SJSA1 (cell line): ENCODE measurements at places on chromosomes 7 and 10.

- no peak overlapping the region for H3K27ac ChIP-seq
- H3K36me3 ChIP-seq, result no peaks in the 10 kb centered on the region
- H3K4me1 ChIP-seq, result no peaks in the 10 kb centered on the region
- no peaks in the 10 kb centered on the region for H3K27me3 ChIP-seq
Measured at GRCh38 chr7:115145512-115145911, 223.6 kb downstream of the MDFIC start.

- H3K4me3 ChIP-seq, result no peak overlapping the region
- H3K36me3 ChIP-seq, result no peaks in the 10 kb centered on the region
- H3K27me3 ChIP-seq, result no peaks in the 10 kb centered on the region
- H3K27ac ChIP-seq, result no peak overlapping the region
- DNase-seq, result no peak
Measured at GRCh38 chr7:50121286-50121685, 28.2 kb upstream of the ZPBP start.

DNA sequence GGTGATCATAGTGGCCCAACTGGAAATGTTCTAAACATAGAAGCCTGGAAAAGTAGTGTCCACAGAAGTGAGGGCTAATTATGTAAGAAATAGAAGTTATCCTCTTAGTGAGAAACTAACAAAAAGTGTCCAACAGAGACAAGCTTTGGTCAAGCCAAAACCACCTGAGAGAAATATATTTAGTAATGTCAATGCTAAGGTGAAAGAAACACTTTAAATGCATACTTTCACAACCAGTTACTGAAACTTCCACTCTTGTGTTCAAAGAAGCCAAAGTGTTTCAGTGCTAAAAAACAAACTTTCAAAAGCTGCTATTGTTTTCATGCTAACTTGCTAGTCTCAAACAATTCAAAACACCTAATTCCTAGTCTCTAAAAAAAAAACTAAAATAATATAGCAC, 18.1 kb downstream of the RAB11FIP2 start:
- no peaks in the 10 kb centered on the region for H3K4me1 ChIP-seq
- H3K27ac ChIP-seq, result no peak overlapping the region
- no peaks in the 10 kb centered on the region for H3K36me3 ChIP-seq
- no peak for DNase-seq
- no peaks in the 10 kb centered on the region for H3K27me3 ChIP-seq

- H3K27ac ChIP-seq, result no peak overlapping the region
- no peak overlapping the region for H3K4me3 ChIP-seq
- no peak for DNase-seq
- peaks cover 24% of the 10 kb centered on the region for H3K36me3 ChIP-seq
- no peaks in the 10 kb centered on the region for H3K27me3 ChIP-seq
- H3K4me1 ChIP-seq, result no peaks in the 10 kb centered on the region
Measured at GRCh38 chr10:13632884-13633440, 46.2 kb downstream of the PRPF18 start.

- no peaks in the 10 kb centered on the region for H3K27me3 ChIP-seq
- no peak overlapping the region for H3K27ac ChIP-seq
Measured at GRCh38 chr10:44803862-44804261, 107.3 kb upstream of the TMEM72 start.

DNA sequence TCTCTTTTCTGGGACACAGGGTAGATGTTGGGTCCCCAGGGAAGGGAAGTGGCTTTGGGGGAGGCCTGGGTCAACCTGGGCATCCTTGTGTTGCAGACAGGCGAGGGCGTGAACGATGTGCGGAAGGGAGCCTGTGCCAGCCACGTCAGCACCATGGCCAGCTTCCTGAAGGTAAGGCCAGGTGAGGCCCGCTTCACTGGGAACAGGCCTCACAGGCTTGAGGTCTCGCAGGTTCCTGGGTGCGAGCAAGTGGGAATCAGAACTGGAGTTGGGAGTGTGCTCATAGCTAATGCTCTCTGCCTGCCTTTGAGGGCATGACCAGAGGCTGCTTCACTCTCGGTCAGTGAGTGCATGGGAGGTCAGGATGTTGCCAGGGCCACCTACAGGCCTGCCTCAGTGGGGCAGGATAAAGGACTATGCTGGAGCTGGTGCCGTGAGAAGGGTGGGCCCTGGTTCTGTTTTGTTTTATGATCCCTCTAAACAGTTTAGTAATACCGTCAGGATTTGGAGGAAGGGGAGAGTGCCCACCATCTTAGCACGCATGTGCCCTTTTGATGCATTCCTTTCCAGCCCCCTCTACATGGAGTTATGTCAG, 8.4 kb downstream of the DBNL start:
- H3K27me3 ChIP-seq, result no peaks in the 10 kb centered on the region
- H3K4me3 ChIP-seq, result no peak overlapping the region
- DNase-seq, result no peak
- H3K27ac ChIP-seq, result no peak overlapping the region
- no peaks in the 10 kb centered on the region for H3K4me1 ChIP-seq

DNA sequence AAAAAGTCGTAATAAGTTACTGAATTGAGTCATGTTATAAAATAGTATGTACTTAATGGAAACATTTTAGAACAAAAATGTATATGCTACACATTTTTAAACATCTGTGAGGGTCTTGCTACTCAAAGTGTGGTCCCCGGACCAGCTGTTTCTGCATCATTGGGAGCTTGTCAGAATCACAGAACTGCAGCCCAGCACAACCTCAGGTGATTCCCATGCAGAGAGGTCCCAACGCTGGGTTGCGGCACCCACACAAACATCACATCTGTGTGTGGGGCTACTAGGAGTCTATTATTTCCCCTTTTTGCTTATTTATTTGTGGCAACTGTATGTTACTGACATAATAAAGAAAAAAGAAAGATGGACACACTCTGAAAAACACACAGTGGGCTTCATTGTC, 146.6 kb downstream of the BMS1 start:
- H3K36me3 ChIP-seq, result no peaks in the 10 kb centered on the region
- peaks cover 13% of the 10 kb centered on the region for H3K27me3 ChIP-seq
- no peak overlapping the region for H3K4me3 ChIP-seq
- no peak overlapping the region for H3K27ac ChIP-seq

DNA sequence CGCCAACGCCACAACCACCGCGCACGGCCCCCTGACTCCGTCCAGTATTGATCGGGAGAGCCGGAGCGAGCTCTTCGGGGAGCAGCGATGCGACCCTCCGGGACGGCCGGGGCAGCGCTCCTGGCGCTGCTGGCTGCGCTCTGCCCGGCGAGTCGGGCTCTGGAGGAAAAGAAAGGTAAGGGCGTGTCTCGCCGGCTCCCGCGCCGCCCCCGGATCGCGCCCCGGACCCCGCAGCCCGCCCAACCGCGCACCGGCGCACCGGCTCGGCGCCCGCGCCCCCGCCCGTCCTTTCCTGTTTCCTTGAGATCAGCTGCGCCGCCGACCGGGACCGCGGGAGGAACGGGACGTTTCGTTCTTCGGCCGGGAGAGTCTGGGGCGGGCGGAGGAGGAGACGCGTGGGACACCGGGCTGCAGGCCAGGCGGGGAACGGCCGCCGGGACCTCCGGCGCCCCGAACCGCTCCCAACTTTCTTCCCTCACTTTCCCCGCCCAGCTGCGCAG, 424 bp downstream of the EGFR start:
- H3K27me3 ChIP-seq, result no peaks in the 10 kb centered on the region
- DNase-seq, result peak; percentile 40
- peaks cover 26% of the 10 kb centered on the region for H3K36me3 ChIP-seq
- H3K27ac ChIP-seq, result peak overlapping the region; percentile 65
- H3K4me3 ChIP-seq, result peak overlapping the region; percentile 99

DNA sequence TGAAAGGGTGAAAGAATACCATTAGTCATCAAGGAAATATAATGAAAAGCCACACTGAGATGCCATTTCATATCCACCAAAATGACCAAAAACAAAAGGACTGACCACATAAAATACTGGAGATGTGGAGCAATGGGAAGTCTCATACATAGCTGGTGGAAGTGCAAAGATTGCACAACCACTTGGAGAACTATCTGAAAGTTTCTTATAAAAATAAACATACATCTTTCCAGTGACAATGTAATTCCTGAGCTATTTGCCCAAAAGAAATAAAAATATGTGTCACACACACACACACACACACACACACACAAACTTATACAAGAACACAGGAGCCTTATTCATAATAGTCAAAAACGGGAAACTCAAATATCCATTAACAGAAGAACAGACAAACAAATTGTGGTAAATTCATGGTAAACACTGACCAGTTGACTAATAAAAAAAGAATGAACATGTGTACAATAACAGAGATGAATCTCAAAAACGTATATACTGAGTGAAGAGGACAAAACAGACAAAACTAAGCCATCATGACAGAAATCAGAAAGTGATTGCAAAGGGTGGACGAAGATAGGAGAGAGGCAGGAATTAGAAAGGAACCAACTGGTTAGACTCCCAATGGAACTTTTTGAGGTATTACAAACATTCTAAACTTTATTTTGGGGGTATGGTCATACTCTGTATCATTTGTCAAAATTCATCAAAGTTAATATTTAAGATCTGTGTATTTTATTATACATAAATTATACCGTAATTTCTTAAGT, 21.5 kb downstream of the WASL start:
- DNase-seq, result peak; percentile 94
- H3K4me3 ChIP-seq, result no peak overlapping the region
- no peaks in the 10 kb centered on the region for H3K36me3 ChIP-seq
- H3K4me1 ChIP-seq, result peaks cover 59% of the 10 kb centered on the region

DNA sequence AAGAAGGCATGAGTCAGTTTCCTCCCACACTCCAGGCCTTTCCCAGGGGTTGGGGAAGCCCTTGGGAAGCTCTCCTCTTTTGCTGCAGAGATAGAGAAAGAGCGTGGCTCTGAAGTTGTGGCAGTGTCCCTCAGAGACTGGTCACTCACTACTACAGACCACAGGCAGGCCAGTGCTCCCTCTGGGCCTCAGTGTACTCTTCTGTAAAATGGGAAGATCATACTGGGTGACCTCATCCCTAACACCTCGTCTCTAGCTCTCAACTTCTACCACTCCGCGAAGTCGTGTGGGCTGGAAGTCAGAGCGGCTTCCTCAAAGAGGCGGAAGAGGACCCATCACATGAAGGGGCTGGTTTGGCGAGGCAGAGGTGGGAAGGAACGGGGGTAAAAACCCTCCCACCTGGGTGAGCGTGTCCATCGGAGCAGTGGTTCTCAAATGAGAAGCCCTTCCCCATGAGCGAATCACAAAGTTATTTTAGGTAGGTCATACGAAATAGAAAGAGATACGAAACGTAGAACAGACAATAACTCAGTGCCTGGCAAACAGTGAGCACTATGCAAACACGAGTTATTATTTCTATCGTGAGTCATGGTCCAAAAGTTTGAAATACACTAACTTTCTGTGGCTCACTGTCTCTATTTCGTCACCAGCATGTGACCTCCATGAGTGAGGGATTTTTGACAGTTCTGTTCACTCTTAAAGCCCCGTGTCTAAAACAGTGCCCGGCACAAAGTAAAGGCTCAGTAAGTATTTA, 32.7 kb downstream of the PRKAG2 start:
- no peaks in the 10 kb centered on the region for H3K36me3 ChIP-seq
- no peaks in the 10 kb centered on the region for H3K27me3 ChIP-seq
- H3K4me3 ChIP-seq, result no peak overlapping the region
- H3K4me1 ChIP-seq, result peaks cover 15% of the 10 kb centered on the region

DNA sequence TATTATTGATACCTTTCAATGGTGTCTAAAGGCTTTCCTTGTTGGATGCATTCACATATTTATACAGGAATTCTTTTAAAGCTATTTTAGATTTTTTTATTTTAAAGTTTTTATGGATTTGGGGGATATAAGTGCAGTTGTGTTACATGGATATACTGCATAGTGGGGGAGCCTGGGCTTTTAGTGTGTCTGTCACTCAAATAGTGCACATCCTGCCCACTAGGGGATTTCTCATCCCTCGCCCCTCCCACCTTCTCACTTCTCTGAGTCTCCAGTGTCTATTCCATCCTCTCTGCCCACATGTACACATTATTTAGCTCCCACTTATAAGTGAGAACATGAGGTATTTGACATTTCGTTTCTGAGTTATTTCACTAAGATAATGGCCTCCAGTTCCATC, 154.0 kb upstream of the MKI67 start:
- H3K4me1 ChIP-seq, result no peaks in the 10 kb centered on the region
- no peak overlapping the region for H3K4me3 ChIP-seq
- H3K27ac ChIP-seq, result no peak overlapping the region
- DNase-seq, result no peak

GRCh38 chr7:90191648-90192047, 19.9 kb upstream of the STEAP2 start:
- H3K4me3 ChIP-seq, result no peak overlapping the region
- no peak for DNase-seq
- H3K27me3 ChIP-seq, result no peaks in the 10 kb centered on the region
- H3K27ac ChIP-seq, result no peak overlapping the region

GRCh38 chr7:134708692-134709091, 62.0 kb downstream of the BPGM start:
- no peak overlapping the region for H3K4me3 ChIP-seq
- DNase-seq, result no peak
- H3K4me1 ChIP-seq, result peaks cover 48% of the 10 kb centered on the region

DNA sequence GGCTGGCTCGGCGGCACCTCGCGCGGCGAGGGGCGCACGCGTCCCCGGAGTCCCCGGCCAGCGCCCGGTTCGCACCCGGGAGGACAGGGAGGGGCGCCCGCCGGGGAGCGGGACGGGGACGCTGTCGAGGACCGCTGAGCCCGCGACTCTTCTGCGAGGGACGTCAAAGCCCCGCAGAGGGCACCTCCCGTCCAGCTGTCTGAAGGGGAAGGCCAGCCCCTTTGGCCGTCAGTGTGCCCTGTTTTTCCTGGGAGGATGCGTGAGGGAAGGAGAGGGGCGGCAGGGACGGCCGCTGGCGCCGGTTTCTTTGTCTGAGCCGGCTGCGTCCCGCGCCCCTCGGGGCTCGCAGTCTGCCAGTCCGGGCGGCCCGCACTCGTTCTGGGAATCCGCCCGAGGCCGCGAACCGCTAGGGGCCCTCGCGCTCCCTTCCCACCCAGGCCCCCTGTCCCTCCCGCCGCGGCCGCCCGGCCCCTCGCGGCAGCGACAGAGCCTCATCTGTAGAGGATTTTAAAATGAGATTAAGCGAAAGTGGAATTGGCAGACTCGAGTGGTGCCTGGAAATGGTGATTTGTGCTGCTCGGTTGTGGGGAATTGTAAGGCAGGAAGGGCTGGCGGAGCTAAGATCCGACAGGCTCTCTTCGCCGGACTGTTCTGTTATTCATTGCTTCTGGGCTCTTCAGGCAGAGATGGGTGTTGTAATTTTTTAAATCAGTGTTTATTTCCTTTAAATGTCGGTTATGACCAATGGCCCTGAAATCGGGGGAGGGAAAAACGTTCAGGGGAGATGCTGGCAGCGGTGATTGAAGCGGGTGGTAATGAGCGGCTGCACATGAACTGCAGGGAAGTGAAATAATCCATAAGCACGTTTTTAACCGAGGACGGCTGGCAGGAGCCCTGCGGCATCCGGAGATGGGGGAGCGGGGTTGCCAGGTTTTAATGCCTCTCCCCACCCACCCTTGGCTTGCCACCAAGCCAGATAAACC, 618 bp upstream of the RELN start:
- peak overlapping the region; percentile 19; the same call in 1 of the 2 replicates for H3K4me3 ChIP-seq
- no peaks in the 10 kb centered on the region for H3K36me3 ChIP-seq
- peaks cover 10% of the 10 kb centered on the region for H3K4me1 ChIP-seq
- H3K27me3 ChIP-seq, result peaks cover 65% of the 10 kb centered on the region
- no peak overlapping the region for H3K27ac ChIP-seq

- H3K4me1 ChIP-seq, result 0 out of 2 replicates have a peak, but pooled peaks cover 3% of the 10 kb centered on the region
- H3K27ac ChIP-seq, result no peak overlapping the region
- DNase-seq, result no peak
- no peaks in the 10 kb centered on the region for H3K36me3 ChIP-seq
- H3K4me3 ChIP-seq, result no peak overlapping the region
Measured at GRCh38 chr10:29245476-29245875, 43.4 kb upstream of the LYZL1 start.
